Endothelial cell of umbilical vein (primary cell): ENCODE measurements at places on chromosomes 7 and 10. TPM values are rescaled to one million over a fixed set of nuclear protein-coding genes. Genes with fewer than 3 reads are reported as not detected.

Gene SCIN
- polyA plus RNA-seq: 0.05 and 0.07 TPM in 2 replicates

Gene OIT3
- 0.05 TPM in 1 of 2 replicates, not detected in the other for polyA plus RNA-seq

Gene ZNF853
- 0.47 and 0.49 TPM in 2 replicates for polyA plus RNA-seq

DNA sequence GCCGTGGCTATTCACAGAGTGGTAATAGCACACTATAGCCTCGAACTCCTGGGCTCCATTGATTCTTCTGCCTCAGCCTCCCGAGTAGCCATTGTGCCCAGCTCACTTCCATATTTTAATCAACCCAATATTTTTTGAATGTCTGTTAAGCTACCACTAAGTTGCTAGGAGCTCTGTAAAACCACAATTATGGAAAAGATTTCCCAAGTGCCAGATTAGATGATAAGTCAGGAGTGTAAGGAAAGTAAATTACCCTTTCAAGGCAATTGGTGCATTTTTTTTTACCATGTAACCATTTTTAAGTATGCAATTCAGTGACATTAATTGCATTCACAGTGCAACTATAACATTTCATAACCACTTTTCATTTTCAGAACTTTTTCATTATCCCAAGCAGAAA is 87.5 kb upstream of the GATAD1 start:
- no peak for DNase-seq

DNA sequence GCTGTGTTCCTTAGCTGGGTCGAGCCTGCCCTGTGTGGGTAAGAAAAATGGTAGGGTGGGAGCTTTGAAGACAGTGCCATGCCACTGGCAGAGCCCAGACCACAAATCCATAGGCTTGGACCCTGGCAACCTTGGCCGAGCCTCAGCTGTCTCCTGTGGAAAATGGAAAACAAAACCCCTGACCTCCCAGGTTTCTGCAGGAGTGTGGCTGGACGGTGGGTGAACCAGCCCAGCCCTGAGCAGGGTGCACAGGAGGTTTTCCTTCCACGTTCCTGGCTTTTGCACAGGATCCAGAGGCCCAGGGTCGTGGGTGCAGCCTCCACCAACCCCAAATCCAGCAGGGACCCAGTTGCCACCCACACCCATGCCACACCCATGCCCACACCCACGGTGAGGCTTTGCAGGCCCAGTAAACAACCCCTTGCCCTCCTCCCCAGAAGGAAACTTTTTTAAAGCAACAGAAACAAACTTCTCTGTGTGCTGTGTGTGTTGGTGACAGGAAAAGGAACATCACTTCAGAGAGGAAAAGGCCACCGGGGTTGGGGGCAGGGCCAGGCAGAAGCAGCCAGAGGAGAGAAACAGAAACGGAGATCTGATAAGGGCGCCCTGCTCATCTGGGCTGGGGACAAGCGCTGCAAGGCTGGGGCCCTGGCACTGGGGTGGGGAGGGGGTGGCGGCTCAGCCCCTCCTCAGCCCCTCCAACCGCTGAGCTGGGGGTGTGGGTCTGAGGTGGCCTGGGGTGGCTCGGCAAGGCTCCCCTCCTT is 20.7 kb upstream of the ZMIZ1 start:
- no peak for DNase-seq

- no peak for DNase-seq
Observed at GRCh38 chr7:152577339-152577738, 98.6 kb downstream of the XRCC2 start.

- no peak for DNase-seq
Observed at GRCh38 chr10:107994621-107995270, 830.2 kb upstream of the SORCS1 start.

DNA sequence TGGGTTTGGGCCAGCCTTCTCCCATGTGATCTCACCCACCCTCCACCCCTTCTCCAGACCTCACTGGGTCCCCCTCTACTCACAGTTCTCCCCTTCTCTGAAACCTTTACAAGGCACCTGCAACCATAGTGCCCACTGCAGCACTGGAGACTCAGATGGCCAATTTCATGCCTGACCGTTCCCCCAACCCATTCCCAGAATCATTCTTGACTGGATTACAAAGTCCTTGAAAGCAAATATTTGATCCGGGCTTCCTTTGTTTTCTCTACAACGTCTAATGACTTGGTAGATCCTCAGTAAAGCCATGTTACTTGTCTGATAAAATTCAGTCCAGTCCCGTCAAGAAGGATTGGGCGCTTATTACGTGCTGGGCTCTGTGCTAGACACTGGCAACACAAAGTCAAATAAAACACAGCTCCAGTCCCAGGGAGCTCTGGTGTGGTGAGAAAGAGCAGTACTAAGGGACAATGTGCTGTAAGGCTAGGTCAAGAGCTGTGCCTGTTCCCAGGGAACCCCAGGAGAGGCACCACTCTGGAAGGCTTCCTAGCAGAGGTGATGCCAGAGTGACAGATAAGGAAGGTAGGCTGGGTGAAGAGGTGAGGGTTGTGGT is 36.5 kb downstream of the SH3PXD2A start:
- DNase-seq: no peak

Gene HOXA7
- polyA plus RNA-seq: 16.9 and 18.1 TPM in 2 replicates
